Urothelium cell line (cell line): ENCODE measurements at places on chromosomes 3 and 15.

DNA sequence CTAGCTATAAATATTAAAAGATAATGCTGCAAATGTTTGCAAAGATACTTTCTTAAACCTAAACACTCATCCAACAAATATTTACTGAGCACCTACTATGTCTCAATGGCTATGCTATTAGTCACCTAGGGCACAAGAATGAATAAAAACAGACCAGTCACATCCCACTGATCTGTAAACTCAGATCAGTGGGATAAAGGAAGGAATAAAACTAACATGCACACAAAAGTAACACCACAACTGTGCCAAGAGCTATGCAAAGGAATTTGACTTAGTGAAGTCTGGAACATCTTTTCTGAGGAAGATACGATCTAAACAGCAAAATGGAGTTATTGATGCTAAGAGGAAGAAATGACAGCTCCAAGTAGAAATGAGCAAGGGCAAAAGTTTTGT is 56.6 kb downstream of the CBLB start:
- no peak for DNase-seq

DNA sequence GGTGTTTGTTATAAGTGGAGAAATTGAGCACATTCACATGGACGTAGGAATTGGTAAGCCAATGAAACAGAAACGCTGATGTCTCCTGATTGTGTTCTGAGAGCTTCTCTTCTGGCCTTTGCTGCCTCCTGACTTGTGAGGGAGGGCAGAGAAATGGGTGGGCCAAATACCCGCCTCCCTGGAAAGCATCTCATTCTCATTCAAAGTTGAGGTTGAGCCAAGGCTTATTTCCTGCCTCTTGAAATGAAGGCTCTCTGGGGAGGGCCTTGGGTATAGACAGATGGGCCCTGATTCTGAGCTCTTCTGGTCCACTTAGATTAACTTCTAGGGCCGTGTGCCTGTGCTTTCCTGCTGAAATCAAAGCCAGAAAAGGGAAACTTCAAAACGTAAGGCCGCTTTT is 57.4 kb upstream of the MYZAP start:
- no peak for DNase-seq

DNA sequence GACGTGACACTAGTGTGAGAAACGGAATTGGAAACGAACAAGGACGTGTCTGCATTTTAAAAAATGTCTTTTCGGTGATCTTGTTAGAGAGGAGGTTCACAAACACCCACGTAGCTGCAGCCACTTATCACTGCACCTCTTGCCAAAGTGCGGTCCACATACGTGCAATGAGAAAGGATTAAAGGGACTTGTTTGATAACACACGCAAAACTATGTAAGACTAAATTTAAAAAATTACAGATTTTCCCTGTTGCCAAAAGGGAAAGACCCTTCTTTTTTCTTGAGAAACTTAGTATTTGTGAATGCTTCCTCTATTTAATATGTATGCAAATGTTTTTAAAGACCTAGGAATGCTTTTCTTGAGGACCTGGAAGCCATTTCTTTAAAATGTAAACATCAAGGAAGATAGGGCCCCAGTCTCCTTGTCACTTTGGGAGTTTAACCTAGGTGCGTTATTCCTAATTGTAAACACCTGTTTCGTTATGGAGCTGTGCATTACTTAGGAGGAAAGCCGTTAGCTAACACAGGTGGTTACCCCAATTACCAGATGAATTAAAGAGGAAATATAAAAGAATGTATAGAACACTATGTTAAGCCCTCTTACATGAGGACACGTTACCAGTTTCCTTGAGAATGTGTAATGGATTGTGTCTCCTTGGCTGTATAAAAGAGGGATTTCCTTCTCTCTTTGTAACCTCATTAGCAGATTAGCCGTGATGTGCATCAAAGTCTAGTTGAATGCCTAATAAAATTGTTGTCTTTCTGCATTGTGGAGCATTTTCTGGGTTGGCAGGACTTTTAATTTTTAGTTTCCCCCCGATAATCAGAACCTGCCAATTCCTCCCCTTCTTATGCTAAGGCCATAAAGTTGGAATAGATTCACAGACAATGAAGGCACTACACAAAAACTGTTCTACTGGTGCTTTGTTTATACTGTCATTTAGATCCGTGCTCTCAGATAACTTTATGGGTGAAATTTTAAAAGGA is 1.0 kb downstream of the LEKR1 start:
- DNase-seq = no peak

DNA sequence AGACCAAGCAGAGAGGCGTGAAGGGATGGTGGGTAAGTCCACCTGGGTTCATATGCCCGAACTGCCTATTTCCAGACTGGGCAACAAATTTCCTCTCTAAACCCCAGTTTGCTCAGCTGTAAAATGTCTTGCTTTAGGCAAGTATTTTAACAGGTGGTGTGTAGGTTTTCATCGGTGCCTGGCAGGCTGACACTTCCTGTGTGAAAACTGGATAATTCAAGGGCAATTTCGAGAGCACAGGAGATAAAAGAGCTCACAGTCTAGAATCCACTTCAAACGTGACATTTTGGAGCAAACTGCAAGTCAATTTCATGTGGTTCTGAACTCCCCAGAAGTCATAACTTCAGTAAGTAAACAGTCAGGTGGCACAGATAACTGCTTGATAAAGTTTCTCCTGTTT is 112.2 kb downstream of the OXNAD1 start:
- no peak for DNase-seq

DNA sequence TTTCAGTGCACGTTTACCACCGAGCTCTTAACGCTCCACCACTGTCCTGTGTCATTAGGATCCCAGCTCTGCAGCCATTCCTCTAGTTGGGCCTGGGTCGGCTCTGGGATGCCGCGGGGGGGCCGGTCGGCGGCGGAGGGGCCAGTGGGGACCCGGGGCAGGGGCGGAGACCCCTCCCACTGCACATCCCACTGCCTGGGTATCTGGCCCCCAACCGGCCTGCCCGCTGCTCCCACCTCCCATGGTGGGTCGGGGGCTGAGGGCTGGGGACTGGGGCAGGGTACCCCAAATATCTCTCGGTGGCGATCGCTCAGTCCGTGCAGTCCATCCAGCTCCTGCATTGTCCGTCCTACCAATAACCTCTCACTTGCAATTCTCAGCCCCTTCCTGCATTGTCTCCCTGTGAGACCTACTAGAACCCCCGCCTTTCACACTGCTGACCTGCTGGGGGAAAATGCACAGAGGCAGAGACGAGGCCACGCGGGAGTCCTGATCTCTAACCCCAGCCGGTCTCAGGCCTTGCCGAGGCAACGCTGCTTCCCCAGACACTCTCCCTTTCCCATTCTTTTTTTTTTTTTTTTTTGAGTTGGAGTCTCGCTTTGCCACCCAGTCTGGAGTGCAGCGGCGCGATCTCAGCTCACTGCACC is 24.0 kb upstream of the MUC20 start:
- no peak for DNase-seq

GRCh38 chr15:43808960-43809678 is 8.7 kb downstream of the HYPK start:
- no peak for DNase-seq

DNA sequence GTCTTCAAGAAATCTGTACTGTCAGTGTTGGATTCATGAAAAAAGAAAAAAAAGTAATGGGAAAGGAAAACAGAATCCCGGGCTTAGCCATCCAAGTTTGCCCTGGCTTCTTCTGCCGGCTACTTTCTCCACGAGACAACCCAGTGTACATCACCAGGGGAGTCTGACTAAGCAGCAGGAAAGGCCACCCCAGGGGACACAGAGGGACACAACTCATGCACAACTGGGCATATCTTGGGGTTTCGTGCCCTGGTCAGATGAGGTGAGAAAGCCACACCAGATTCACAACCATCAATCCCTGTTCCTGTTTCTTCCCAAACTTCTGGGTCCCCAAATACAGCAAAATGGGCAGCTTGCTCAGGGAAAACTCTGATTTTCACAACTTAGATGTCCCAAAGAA is 33.2 kb downstream of the ADAMTS17 start:
- no peak for DNase-seq

GRCh38 chr3:183563536-183563874 is 8.0 kb upstream of the KLHL6 start:
- no peak for DNase-seq

GRCh38 chr3:52328536-52329080 is 12.5 kb downstream of the DNAH1 start:
- DNase-seq = no peak

GRCh38 chr3:158671821-158672214 is 630 bp downstream of the LXN start:
- no peak for DNase-seq

GRCh38 chr3:74434406-74434805 is 180.1 kb downstream of the CNTN3 start:
- no peak for DNase-seq
